ENCODE measurements at places on chromosomes 1 and 21. TPM values are rescaled to one million over a fixed set of nuclear protein-coding genes. Genes with fewer than 3 reads are reported as not detected.

DNA sequence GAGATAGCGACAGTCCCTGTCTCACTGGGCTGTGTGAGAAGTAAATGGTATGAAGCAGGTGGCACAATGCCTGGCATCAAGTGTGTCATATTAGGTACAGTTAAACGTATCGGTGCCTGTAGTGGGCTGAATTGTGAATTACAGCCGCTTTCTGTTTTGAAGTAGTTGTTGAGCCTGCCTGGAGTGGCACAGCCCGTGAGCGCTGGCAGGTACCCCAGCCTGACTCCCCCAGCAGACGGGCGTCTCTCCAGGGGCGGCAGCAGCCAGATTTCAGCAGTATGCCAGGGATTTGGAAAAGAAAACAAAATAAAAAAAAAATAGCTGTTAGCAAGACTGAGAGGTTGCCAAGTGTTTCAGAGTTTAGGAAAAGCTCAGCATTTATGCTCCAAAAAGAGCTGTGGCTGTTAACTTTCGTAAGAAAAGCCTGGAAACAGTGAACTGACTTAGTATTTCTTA is 26.6 kb upstream of the GPR153 start:
- no peak for DNase-seq

- DNase-seq, result no peak
Measured at GRCh38 chr1:12618661-12618964, 603 bp upstream of the DHRS3 start.

Gene TRIM67
- polyA plus RNA-seq, result 0.08 TPM

Gene CLEC20A
- not detected for polyA plus RNA-seq

Gene INKA2
- polyA plus RNA-seq, result 61.5 TPM

DNA sequence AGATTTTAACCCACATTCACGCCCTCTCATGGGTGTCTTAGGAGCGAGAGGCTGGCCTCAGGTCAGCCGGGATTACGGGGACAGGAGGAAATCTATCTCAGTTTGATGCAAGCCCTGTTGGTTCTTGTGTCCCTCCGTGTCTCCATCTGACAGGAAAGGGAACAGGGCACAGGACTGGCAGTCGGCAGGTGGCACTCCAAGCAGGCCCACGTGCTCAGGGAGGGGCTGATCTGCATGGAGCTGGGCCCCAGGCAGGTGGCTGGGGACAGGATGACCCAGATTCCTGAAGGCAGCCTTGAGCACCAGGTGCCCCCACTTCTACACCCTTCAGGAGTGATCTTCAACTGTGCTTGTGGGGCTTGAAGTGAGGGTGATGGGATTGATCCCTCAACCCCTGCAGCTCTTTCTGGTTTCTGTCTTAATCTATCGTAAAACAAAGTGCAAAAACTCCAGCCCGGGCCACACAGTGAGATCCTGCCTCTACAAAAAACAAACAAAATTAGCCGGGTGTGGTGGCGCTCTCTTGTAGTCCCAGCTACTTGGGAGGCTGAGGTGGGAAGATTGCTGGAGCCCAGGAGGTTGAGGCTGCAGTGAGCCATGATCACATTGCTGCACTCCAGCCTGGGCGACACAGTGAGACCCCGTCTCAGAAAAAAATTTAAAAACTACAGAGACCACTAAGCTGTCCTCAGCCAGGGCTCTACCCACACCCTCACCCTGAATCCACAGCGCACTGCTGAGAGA is 8.3 kb downstream of the PLEKHG5 start:
- no peak for DNase-seq

- no peak for DNase-seq
Measured at GRCh38 chr1:165898837-165899236, 71.4 kb downstream of the UCK2 start.

DNA sequence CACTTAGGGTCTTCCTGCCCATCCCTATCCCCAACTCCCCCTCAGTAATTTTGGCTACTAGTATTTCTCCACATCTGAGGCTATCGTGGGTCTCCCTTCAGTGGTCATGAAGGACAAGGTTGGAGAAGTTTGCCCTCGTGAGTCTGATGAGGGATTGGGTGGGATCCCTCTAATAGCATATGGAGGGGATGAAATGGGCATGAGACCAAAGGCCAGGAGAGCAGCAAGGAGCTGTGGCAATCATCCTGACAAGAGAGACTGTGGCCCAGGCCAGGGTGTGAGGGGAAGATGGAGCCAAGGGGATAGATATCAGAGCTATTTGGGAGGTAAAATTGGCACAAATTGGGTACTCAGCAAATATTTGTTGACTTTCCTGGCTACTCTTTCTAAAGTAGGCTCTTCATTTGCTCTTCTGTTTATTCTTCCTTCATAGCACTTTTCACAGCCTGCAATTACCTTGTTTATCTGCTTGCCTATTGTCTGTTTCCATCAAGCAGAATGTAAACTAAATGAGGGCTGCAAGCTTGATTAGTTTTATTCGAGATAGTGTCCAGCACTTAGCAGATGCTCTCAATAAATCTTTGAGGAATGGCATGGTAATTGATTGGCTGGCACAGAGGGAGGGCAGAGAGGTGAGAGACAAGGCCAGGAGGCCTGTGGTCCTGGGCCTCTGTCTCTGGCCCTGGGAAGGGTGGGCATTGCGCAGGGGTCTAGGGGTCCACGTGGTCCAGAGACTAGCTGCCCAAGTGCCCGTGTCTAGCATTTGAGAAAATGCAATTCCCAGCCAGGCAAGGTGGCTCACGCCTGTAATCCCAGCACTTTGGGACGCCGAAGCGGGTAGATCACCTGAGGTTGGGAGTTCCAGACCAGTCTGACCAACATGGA is 1.5 kb upstream of the PLK3 start:
- DNase-seq, result no peak

Gene SLAMF8
- polyA plus RNA-seq, result 0.47 TPM

Gene SPRR3
- not detected for polyA plus RNA-seq

DNA sequence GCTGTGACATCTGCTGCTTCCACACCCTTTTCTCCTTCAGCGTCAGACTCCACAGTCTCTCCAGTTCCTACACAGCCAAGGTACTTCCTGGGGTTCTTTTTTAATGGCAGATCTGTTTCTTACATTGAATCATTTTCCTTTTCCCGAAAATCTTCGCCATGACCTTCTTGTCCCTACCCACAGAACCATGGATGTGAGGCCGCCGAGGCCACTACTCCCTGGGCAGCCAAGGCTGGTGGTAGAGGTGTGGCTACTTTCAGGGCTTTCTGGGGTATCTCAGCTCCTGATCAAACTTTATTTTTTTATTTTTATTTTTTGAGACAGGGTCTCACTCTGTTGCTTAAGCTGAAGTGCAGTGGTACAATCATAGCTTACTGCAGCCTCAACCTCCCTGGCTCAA is 9.5 kb upstream of the LIN9 start:
- no peak for DNase-seq

Gene ZBTB8B
- polyA plus RNA-seq, result 0.11 TPM

Gene SLC19A1
- polyA plus RNA-seq, result 8.5 TPM

DNA sequence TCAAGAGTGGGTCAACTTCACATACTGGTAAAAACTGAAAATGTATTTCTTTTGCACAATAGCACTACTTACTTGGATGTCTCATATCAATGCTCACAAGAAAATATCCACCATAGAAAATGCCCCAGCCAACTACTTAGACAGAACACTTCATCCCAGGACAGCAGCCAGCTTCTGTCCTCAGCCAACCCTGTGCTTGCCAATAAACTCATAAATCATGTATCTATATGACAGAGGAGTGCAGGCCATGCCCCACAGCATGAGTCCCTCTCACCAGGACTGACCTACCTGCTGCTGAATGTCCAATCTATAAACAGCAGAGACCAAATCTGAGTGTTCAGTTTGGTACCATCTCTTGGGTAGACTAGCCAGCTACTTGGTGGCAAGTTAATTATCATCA is 179.3 kb downstream of the OMA1 start:
- no peak for DNase-seq

DNA sequence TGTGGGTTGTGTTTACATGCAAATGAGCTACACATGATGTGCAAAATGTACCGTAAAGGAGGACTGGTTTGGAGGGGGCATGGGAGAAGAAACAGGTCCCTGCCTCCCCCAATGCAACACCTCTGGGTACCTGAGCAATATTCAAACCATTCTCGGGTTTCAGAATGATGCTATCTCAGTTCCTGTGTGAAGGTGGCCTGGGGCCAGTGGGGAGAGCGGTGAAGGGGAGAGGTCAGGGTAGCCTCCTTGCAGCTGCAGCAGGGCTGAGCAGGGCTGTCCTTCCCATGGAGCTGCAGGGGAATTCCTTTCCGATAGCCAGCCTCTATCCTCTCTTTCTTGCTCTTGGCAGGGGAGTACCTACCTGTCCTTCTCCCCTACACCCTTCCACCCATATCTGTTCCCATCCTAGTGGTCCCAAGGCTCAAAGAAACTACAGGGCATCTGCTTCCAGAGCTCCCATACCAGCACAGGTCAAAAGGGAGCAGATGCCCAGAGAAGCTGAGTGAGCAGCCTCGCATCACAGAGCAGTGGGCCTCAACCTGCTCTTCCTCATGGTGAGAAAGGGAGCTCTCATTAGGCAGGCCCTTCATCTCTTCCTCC is 11.9 kb downstream of the MEF2D start:
- no peak for DNase-seq

Gene FCRL5
- polyA plus RNA-seq, result 0.05 TPM

DNA sequence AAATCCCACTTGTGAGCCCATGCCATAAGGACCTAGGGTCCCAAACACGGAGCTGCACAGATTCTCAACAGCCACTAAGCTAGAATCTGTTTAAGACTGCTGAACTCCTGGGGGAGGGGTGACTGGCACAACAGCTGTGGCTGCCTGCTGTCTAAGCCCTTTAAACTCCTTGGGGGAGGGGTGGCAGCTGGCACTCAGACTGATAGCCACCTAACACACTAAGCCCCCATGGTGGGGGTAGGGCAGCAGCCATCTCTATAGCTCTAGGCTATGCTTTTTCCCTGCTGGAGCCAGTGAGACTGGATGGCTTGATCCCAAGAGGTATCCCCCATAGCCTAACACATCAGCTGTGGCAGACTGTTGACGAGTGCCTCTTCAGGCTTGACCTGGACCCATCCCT is 73.3 kb upstream of the FMO3 start:
- no peak for DNase-seq

GRCh38 chr1:24071941-24072340 is 40.0 kb downstream of the MYOM3 start:
- no peak for DNase-seq

DNA sequence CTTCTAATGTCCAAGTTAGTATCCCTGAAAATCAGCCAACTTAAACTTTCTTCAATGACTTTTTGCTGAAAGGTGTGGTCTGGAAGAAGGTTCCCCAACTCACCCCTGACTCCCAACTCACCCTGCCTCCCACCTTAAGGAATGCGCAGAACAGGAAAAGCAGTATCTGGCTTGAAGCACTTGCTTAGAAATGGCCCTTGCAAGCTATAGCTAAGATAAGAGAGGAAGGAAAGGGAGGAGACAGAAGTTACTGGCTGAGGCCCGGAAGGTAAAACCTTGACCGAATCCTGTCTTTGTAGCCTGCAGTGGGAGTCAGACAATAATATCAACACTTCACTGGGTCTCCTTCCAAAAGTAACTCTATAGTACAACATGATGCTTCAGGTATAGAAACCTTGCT is 2.9 kb downstream of the CYYR1 start:
- no peak for DNase-seq

DNA sequence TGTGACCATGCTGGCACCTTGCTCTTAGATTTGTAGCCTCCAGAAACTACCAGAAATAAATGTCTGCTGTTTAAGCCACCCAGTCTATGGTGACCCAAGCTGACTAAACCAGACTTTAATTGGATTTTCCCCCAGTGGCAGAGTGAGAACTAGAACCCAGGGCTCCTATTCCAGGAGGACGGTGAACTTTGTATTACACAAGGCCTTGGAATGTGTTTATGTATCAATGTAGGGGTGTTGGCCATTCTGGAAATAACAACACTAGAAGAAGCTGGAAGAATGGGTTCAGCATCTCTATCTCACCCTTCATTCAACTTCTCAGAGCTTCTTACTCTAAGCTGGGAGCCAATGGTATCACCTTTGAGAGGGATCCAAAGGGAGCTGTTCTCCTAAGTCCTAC is 37.0 kb downstream of the ARHGEF11 start:
- DNase-seq, result no peak

GRCh38 chr1:90384193-90384592 is 332.9 kb downstream of the BARHL2 start:
- DNase-seq, result no peak

GRCh38 chr1:155504207-155504606 is 58.4 kb downstream of the ASH1L start:
- peak; percentile 13 for DNase-seq

Gene TMEM81
- 1.9 TPM for polyA plus RNA-seq

DNA sequence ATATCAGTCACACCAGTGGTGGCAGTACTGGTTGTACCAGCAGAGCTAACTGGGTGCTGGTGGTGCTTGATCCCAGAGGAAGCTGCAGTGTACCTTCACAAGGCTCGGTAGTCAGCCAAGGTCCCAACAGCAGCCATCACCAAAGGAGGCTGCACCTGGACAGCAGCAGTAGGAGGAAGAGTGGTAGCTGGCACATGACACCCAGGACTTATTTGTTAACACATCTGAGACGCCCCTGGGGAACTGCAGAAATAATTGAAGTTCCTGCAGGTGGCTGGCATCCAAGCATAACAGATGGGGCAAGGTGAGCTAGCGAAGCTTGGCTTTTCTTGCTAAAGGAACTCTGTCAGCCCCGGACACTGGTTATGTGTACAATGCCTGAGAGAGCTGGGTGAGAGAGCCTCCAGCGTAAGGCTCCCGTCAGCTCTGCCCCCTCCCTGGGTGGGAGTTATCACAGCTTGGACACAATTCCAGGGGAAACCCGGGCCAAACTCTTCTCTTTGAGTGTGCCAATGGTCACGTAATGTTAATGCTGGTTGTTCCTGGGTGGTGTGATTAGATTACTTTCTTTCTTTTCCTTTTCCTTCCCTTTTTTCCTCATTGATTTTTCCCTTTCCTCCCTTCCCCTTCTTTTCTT is 29.1 kb upstream of the PARP1 start:
- no peak for DNase-seq

DNA sequence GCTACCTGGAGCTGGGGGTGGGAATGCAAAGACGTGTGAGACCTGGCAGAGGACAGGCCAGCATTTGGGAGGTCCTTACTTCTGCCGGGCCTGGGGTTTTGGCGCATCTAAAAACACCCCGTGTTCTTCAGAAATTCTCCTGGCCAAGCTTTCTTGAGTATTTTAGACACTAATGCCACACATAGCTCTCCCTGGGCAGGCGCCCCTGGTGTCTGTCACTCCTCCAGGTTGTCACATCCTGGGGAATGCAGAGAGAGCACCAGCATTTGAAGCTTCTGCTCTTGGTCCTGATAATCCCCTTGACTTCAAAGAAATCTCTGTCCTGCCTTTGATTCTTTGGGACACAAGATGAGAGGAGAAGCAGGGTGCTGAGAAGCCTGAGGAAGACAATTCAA is 6.0 kb downstream of the CAPN9 start:
- DNase-seq, result no peak
